ENCODE measurements at places on chromosomes 12 and 14. TPM values are rescaled to one million over a fixed set of nuclear protein-coding genes. Genes with fewer than 3 reads are reported as not detected.

Gene KLRG1
- total RNA-seq = 2.4 TPM

Gene KRT5
- 388 TPM for total RNA-seq

Gene SERPINA4
- not detected for total RNA-seq

Gene CLECL1
- 0.91 TPM for total RNA-seq

Gene NYNRIN
- 32.7 TPM for total RNA-seq

Gene ENDOU
- total RNA-seq = 0.89 TPM

Gene TTC9
- total RNA-seq = 7.0 TPM

Gene CD69
- 10.7 TPM for total RNA-seq

Gene FLVCR2
- total RNA-seq = 6.9 TPM

Gene KMT2D
- total RNA-seq = 115 TPM

Gene AMDHD1
- total RNA-seq = 0.39 TPM

Gene PCBP2
- total RNA-seq = 675 TPM

Data from ureter (tissue), 1 donor.